T follicular helper cell (primary cell): ENCODE measurements at places on chromosomes 11 and 22.
A peak's percentile ranks its signal among the peaks of the same experiment; 100 is the strongest.

GRCh38 chr22:16953206-16954059 is 54.6 kb downstream of the GAB4 start:
- no peak for DNase-seq

DNA sequence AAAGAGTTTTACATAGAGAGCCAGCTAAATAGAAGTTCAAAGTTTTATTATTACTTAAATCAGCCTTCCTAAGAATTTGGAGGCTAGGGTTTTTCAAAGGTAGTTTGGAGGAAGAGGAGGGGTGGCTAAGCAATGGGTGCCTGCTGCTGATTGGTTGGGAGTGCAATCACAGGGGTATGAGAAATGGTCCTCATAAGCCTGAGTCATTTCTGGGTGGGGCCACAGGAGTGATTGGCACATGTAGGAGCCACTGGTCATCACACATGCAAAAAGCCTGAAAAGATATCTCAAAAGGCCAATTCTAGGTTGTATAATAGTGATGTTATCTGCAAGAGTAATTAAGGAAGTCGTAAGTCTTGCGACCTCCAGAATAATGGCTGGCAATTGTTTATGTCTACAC is 12.9 kb downstream of the OR51L1 start:
- no peak for DNase-seq

DNA sequence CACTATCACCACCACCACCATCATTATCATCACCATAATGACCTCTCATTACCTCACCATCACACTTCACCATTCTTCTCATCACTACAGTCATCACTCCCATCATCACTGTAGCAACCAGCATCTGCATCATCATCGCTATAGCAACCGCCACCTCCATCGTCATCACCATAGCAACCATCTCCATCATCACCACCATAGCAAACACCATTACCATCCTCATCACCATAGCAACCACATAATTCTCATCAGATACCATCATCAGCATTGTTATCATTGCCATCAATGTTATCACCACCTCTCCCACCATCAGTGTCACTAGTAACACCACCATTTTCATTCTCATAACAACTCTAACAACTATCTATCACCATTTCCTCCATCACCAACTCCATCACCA is 23.1 kb upstream of the CD82 start:
- DNase-seq, result no peak

GRCh38 chr11:83159902-83160865 is 3.3 kb downstream of the PCF11 start:
- DNase-seq, result no peak

DNA sequence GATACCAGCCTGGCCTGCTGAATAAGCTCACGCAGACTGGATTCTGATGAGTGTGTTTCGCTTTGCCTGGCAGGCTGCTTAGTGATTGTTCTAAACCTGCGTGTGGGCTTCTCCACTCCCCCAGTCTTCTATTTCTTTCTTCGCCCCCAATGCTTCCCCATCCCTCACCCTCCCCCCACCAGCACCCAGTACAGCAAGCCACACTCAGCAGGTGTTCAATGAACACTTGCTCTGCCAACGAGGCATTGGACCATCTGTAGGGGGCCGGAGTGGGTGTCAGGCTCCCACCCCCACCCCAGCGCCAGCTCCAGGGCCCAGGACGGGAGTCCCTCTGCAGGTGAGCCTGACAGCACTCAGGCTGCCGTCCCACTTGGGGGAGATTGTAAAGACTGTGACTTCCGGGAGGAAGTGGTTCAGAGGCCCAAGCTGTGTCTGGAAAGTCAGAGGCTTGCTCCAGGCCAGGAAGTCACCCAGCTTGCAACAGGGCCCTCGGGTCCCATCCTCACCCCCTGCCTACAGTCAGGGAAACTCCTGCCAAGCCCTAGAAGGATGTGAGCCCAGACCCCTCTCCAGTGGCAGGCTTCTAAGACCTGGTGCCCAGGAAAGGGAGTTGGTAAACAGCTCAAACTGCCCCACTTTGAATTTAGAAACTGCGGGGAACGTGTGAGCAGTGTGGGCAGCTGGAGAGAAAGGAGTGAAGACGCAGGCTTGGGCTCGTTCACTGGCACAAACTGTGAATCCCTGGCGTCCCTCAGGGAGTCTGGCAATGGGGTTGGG is 66.3 kb upstream of the PRDM11 start:
- peak; percentile 28 for DNase-seq

DNA sequence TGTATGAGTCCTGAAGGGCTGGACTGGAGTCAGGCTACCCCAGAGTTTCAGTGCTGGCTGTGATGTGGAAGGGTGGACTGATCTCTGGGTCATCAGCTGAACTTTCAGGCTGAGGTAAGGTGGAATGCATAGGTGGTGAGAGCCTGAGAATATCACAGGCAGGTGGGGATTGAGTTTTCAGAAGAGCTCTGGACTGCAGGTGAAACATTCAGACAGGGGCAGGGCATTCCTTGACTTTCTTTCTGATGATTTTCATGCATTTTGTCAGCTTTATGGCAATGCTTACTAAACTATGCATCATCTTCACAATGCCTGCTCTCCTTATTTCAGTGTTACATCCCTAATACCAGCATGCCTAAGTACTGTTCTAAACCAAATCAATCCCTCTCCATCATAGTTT is 755.0 kb downstream of the KCNA4 start:
- DNase-seq, result no peak

- no peak for DNase-seq
Observed at GRCh38 chr11:1382429-1382828, 7.3 kb upstream of the BRSK2 start.

- no peak for DNase-seq
Observed at GRCh38 chr11:57476757-57477506, 16.6 kb downstream of the RTN4RL2 start.
